ENCODE measurements at places on chromosomes 3 and 15.

GRCh38 chr3:173429076-173429475 lies 31.5 kb downstream of the NLGN1 start:
- DNase-seq, result no peak

DNA sequence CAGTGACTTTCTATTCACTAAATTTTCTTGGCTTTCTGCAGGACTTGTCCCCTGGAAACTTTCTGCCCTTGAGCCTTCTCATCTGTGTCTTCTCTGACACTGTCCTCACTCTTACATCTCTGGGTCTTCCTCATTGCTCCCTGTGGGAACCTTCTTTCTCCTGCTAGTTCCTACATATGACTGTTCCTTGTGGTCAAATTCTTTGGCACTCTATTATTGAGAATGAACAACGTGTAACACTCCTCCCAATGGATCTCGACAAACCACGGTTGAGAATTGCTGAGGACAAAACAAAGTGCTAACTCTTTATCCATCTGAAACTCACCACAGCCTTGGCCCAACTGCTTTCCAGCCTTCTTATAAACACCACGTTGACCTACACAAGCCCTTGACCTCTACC lies 3.5 kb upstream of the FAM81A start:
- no peak for DNase-seq

DNA sequence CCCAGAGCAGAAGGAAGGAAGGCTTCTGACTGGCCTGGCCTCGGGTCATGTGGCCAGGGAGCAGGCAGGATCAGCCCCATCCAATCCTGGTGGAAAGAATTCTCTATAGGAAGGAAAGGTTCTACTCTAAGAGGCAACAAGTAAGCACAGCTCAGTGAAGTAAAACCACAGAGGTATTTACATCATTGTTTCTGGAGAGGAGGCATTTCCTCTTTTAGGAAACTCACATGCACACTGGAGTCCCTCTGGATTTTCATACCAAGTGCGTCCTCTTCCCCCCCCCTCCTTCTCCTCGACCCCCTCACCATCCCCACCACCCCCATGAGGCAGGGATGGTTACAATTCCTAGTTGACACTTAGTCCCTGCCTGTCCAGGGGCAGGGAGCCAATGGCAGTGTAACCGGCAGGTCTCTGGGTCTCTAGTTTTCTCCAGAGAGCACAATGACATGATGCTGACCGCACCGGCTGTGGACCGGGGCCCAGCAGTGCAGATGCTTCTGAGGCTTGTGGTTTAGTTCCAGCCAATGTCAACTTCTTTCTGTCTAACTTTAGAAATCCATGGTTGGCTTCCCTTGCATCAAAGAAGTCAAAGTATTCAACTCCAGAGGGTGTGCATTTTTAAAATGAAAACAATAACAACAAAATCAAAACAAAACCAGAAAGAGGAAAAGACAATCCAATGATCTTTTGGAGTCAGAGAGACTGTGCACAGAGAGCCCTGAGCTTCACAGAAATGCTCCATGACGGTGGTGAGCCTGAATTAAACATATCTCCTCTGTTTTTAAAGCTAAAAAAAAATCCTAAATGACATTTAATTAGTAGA lies 230.3 kb upstream of the TLE3 start:
- no peak for DNase-seq

DNA sequence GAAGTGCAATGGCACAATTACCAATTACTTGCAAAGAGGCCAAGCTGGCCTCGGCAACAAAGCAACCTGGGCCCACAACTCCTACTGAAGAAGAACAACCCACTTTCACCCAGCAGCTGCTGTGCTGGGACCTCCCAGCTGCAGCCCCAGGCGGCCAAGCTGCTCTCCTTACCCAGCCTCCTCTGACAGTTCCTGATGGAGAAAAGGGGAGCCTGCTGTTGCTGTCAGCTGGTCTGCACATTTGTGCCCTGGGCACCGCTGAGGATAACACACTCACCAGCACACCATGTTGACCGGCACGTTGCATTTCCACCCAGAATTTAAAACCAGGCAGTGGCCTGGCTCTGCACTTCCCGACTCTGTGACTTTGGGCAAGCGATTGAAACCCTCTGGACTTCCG lies 33.6 kb downstream of the SSUH2 start:
- DNase-seq, result no peak

GRCh38 chr3:15049584-15049983 lies 15.5 kb downstream of the MRPS25 start:
- no peak for DNase-seq

- no peak for DNase-seq
These were observed 3.7 kb downstream of the FOXL2NB start for GRCh38 chr3:138950701-138951100.

DNA sequence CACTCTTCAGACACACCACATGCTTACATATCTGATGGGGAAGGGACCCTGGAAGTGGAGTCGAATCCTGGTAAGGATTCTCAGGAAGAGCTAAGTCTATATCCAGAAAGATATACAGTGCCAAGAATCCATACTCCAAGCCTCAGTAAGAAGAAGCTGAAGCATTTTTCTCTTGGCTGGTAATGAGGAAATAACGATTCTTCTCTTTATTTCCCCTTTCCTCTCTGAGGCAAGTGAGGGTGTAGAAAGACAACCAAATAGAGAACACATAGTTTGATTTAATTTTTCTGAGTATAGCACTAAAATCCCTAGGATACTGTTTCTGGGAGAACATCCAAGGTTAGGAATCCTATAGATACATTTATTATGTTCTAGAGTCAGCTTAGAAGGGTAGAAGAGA lies 857.3 kb downstream of the TUSC7 start:
- DNase-seq, result no peak

- DNase-seq, result no peak
These were observed 1.2 kb upstream of the C3orf70 start for GRCh38 chr3:185153861-185154629.

DNA sequence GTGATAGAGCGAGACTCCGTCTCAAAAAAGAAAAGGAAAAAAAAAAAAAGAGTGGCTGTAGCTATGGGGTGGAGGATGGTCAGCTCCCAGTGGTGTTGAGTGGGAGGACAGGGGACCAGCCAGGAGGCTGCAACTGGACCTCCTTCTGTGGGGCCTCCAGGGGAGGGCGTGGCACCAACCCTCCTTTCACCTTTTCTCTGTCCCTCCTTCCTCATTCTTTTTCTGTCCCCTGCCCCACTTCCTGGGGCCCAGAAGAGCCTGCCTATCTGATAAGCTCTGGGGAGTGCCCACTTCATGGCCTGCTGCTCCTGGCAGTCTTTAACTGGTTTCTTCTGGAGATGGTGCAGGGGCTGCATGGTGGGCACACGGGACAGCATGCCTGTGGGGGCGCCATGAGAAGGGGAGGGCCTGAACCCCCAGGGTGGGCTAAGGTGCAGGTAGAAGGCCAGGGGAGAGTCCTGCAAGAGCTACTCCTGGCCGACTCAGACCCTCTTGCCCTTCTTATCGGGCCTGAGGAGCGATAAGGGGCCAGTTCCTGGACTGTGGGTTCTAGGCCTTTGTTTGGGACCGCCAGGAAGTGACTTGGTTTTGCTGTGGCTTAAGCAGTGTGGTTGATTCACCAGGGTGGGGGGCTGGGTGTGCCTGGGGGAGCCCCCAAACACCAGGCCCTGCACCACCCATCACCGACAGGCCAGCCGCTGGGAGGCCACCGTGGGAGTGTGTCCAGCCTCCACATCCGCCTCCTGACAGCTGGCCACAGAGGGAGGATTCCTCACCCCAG lies 49.4 kb upstream of the FLNB start:
- DNase-seq, result no peak

GRCh38 chr15:47158573-47158972 lies 558.7 kb upstream of the SEMA6D start:
- no peak for DNase-seq

DNA sequence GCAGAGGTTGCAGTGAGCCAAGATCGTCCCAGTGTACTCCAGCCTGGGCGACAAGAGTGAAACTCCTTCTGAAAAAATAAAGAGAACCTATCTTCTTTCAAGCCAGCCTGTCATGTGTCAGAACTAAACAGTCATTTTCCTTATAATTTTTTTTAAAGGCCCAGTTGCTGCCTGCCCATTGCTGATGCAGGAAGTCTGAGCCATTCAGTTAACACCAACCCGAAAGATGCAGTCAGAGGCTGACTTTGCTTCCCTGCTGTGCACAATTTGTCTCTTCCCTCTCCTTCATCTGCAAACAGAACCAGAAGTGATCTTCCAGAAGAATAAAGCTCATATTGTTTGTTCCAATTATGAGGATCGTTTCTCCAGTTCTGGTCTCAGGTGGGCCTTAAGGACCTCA lies 220.6 kb downstream of the SLCO3A1 start:
- DNase-seq, result no peak

DNA sequence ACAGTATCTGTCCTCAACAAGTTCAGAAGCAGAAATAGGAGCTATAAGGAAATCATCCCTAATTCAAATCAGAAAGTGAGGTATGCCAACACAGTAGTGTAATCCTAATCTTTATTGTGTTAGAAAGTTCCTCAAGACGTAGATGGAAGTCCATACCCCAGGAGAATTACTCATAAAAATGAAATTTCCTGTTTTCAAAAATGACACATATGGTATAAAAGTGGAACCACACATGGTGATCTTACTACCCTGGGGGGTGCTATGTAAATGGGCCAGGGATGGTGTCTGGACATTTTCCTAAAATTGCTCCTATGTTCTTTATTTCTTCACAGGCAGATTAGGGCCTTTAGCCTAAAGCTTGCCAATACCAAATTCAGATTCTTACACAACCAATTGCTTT lies 204.1 kb downstream of the ARRDC4 start:
- DNase-seq, result no peak

All from stimulated activated naive CD4-positive, alpha-beta T cell (primary cell).